ENCODE measurements at places on chromosomes 4 and X.

DNA sequence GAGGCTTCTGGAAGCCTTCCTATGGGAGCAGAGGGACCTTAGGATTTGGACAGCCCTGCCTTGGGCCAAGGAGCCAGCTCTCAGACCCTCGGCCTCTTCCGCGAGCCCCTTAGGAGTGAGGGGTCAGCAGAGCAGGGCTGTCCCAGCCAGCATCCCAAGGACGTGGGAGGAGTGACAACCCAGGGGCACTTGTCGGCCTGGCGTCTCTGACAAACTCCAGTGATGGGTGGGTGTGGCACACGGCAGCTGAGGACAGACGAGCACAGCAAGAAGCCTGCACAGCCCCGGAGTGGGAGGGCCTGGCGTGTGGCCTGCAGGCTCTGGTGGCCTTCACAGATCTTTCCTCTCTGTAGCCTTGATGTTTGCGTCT lies 11.6 kb upstream of the TNIP2 start:
- DNase-seq: no peak

DNA sequence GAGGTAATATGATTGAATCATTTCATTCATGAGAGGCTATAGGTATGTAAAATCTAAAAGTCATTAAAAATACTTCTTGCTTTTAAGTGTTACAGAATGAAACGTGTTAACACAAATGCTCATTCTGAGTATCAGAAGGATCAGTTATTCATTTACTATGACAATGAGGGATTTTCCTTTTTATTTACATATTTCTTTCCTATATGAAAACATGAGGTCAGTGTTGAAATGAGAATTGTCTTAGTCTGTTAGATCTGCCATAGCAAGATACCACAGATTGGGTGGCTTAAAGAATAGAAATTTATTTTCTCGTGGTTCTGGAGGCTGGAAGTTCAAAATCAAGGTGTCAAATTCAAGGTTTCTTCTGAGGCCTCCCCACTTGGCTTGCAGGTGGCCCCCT lies 181.2 kb downstream of the ARHGAP10 start:
- DNase-seq: no peak

DNA sequence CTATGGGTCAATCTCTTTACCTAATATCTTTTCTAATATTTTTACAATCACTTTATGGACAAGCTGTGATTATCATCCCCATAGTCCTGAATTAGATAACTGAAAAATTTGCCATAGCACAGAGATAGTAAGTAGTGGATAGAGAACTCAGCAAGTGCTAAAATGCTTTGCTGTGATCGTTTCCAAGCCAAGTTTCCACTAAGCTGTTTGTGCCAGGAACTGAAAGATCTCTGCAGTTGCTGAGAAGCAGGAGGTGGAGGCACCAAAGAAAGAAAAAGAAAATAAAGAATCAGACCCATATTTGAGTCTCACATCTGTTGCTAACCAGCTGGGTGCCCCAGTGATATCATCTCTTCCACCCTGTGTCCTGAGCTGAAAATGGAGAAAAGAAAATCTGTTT lies 605.6 kb upstream of the BOD1L1 start:
- DNase-seq: no peak

GRCh38 chr4:166274775-166275174 lies 401.7 kb downstream of the TLL1 start:
- no peak for DNase-seq

DNA sequence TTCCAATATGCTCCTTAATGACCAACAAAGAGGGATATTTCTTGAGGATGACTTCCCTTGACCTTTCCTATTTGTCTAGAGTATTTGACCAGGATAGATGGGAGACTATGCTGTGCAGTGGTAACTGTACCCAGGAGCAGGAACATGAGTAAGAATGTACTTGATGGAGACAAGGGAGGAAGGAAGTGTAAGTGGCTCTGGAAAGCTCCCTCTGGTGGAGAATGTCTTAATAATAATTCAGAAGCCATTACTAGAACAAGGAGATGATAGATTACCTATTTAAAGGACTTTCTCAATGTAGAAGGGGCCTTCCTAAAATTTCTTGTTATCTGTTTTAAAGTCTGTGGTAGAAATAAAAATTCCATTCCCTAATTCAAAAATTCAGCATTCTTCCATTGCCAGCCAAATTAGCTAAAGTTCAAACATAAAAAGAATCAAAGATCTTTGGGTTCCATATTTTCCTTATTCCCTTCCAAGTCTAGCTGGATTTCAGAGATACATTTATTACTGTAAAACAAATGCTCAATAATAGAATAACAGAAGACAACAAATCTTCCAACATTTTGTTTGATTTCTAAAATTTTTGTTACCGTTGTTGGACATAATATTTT lies 83.8 kb downstream of the GRID2 start:
- peak; percentile 65 for DNase-seq

DNA sequence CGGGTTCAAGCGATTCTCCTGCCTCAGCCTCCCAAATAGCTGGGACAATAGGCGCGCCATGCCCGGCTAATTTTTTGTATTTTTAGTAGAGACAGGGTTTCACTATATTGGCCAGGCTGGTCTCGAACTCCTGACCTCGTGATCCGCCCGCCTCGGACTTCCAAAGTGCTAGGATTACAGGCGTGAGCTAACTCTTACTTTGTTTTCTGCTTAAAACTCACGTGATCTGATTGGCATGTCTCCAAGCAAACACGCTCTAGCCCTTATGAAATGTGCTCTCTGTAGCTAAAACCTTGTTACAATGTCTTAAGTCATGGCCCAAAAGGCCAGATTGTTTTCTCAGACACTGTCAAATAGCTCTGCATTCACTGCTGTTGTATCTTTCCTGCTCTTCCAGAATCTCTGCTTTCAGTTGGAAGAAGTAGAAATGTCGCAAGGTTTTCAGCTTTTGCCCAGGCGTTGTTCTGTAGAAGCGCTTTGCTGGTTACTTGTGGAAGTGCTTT lies 39.7 kb upstream of the OGT start:
- no peak for DNase-seq

GRCh38 chr4:36082817-36083216 lies 161.5 kb downstream of the ARAP2 start:
- no peak for DNase-seq

DNA sequence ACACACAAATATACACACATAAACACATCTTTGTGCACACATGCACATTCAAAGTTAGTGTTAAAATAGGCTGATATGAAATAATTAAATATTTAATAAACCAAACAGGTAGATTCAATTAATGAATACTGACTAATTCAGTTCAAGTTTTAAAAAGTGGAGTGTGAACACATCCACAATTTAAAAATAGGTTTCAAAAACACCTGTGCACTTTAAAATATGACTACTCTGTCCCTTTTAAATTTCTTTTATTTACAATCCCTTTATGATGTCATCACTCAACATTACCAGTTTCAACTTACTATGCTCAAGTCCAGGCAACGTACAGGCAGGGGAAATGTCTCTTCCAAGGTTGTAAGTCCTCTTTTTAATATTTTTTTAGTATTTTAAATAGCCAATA lies at the start of gene CYLC1:
CYLC1 (plus strand) TSS at position 301 of the 400 bp plus-strand sequence; CDS start at position 338, 37 bp downstream.
- no peak for DNase-seq

- no peak for DNase-seq
These were observed 162.8 kb downstream of the WDFY3 start for GRCh38 chr4:84803720-84804119.

GRCh38 chr4:56062526-56063145 lies 113.9 kb downstream of the CEP135 start:
- peak; percentile 9 for DNase-seq

DNA sequence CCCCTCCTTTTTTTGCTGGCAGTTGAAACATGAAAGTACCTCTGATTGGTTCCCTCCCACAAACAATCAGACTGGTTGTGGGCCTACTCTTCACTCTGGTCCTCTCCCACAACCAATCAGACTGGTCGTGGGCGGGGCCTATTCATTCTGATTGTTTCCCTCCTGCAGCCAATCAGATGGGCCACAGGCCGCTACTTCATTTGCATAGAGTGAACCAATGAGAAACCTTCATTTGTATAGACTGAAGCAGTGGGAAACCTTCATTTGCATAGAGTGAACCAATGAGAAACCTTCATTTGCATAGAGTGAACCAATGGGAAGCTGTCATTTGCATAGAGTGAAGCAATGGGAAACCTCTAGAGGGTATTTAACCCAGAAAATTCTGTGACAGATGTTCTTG lies 55.2 kb downstream of the TRMT44 start:
- no peak for DNase-seq

DNA sequence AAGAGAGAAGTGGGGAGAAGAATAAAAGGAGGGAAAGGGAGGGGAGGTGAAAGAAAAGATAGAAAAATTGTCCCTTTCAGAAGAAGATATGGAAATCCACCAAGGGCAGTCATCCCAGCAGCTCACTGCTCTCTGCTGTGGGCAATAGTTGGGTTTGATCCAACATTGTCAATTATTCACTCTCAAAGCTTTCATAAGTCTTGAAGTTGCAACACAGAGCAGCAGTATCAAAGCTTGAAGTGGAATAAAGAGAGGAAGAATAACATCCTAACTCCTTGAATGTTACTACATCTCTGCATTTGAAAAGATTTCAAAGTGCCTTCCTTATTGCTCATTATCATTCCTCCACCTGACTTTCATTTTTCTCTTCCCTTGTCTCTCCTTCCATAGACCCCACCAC lies 62.3 kb upstream of the HHIP start:
- no peak for DNase-seq

GRCh38 chr4:90840828-90841227 lies 713.6 kb downstream of the CCSER1 start:
- no peak for DNase-seq

DNA sequence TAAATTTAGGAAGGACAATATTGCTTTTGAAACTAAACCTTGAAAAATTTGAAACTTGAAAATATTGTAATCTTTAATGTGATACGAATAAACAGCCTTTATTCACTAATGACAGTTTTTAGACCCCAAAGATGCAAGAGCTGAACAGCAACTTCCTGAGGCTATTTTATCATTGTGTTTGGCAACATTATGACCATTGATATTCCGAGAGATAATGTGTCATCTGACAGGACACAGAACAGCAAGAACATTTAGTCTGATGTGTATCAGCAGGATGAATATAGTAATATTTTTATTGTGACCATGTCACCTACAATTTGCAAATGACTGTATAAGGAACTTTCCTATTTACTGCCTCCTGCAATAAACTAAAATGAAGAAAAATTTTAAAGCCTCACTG lies 316.0 kb downstream of the ADAM29 start:
- no peak for DNase-seq

- no peak for DNase-seq
These were observed 102.0 kb downstream of the ARSF start for GRCh38 chrX:3143043-3143799.

DNA sequence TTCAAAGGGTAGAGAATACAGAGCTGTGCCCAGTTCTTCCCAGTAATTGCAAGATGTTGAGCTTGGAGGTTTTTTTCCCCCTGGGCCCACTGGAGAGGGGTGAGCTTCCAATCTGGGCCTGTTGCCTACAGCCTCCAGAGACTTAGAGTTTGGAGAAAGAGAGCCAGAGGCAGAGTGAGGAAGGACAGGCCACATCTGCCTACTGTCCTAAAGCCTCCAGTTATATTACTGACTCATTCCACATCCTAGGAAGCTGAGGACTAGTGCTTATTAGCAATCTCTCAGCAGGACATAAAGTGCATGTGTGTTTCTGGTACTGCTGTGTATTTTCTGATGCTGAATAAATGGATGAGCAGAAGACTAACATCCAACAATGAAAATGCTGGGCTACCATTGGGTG lies 181.0 kb upstream of the MAMLD1 start:
- no peak for DNase-seq

DNA sequence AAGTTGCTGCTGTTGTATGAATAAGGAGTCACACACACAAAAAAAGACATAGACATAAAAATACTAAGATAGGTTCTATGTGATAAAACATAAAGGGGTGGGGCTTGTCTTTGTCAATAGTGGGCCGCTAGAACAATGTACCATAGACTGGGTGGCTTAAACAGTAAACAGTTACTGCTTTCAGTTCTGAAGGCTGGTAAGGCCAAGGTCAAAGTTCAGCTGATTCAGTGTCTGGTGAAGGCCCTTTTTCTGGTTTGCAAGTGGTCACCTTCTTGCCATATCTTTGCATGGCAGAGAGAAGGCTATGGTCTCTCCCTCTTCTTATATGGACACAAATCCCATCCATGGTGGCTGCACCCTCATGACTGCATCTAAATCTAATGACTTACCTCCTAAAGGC lies 1980.7 kb downstream of the PCDH7 start:
- DNase-seq: no peak

- DNase-seq: no peak
These were observed 154.0 kb downstream of the EVC2 start for GRCh38 chr4:5554376-5554775.

DNA sequence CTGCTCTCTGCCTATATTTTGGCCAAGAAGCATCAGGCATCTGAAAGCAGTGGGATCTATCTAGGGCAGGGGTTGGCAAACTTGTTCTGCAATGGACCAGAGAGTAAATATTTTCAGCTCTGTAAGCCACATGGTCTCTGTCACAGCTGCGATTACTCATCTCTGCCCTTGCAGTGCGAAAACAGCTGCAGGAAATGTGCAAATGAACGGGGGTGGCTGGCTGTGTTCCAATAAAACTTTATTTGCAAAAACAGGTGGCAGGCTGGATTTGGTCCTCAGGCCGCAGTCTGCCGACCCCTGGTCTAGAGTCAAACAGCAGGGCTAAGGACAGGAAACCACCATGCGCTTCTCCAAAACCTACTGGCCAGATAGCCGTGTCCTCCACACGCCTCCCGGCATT lies 48.6 kb downstream of the ACOX3 start:
- peak; percentile 63 for DNase-seq

DNA sequence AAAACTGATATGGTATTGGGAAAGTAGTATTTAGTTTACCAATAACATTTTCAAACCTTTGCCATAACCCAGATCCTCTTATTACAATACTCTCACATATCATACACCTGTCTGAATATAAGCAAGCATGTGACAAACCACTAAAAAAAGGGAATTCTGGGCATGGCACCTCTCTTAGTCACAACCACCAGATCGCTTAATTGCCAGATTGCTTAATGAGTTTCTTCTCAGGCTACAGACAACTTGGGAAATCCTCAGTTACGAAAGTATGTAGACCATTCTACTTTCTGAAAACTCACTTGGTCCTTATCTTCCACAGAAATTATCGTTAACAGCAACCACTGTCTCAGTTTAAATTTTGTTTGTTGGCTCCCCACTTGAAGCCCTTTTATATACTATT lies 2.1 kb downstream of the NAF1 start:
- no peak for DNase-seq

DNA sequence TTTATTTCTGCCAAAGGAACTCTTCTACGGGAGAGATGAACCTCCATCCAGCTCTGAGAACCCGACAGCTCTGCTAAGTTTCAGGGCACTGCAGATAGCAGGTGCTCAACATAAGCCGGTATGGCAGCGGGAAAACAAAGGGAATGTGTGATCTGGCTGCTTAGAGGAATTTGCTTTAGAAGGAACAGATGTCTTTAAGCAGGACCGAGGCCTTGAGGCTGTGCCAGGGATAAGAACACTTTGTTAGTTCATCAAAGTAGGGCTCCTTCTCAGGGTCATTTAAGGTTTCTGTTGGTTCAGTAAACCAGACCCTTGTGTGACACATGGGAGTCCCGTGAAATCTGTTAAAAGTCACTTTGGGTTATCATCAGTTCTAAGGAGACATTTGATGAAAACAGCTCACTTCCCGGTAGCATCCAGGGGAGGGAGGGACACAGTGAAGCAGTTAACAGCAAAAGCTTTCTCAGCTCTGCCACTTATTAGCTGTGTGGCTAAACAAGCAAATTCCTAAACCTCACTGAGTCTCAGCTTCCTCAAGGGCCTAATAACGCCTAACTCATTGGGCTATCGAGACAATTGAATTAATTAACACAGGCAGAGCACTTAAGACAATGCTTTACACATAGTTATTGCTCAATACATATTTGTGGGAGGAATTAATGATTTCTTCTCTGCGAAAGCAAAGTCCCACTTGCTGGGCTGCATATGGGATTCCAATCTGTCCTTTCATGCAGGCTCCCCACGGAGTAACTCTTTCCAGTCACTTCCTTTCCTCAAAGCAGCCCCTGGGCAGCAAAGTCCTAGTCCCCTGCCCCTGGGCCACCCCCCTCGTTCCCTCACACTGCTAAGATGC lies 2.9 kb upstream of the FTSJ1 start:
- DNase-seq: no peak

Data from hippocampal formation (tissue), 2 donors.